Kasumi-1 (cell line): ENCODE measurements at places on chromosomes 6 and 20.

- peak; percentile 26 for DNase-seq
These were observed 59.4 kb upstream of the SCP2D1 start for GRCh38 chr20:18754030-18754652.

DNA sequence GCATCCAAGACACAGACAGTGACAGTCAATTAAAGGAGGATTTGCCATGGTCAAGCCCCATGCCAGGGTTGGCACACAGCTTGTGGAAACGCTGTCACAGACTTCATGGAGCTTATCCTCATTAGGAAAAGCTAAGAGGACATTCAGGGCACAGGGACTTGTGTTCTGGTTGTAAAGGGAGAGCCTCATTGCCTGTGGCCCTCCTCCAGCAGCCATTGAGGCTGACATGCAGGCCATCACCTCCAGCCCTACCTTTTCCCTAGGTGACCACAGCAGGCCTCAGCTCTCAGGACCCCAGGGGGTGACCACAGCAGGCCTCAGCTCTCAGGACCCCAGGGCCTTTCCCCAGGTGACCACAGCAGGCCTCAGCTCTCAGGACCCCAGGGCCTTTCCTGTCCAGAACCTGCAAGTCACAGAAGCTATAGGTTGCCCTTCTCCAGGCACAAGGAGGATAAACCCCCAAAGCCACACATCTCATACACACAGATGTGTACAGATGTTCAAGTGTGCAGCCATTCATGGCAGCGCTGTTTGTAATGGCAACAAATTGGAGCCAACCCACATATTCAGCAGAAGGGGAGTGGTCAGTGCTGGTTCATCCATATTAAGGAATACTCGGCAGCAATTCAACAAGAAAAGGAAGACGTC, 26.1 kb downstream of the DUSP22 start:
- no peak for DNase-seq

GRCh38 chr6:165944002-165944466, 223.6 kb downstream of the TBXT start:
- DNase-seq = no peak

DNA sequence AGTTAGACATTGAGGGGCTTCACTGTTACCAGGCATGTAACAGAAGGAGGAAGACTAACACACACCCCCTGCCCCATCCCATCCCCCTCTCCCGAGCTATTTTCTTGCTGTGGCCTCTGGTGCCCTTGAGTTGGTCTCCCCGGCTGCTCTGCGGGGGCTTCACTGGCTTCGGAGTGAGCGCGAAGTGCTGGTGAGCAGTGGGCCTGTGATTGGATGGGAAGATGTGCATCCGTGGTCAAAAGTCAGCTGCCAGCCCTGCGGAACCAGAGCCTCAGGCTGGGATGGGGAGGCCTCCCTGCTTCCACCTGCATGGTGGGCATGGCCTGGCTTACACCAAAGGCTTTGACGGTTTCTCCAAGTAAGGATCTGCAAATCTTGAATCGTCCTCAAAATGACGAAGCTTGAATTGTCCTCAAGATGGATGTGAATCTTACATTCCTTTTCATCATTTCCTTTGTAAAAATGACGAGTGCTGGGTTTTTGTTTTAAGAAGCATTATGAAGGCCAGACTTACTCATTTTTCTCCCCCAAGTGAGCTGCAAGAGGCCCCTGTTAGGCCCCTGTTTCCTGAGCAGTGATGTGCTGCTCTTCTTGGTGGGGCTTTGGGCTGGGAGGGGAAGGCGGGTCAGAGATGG, 23.7 kb downstream of the SPATA2 start:
- DNase-seq = no peak
